CD8-positive, alpha-beta memory T cell (primary cell): ENCODE measurements at places on chromosomes 7 and 10.

- no peak for DNase-seq
These were observed 667.8 kb downstream of the PCDH15 start for GRCh38 chr10:54133203-54133602.

- no peak for DNase-seq
These were observed 1241.7 kb downstream of the REEP3 start for GRCh38 chr10:64762861-64763260.

GRCh38 chr10:102835007-102835482 lies 2.2 kb downstream of the CYP17A1 start:
- peak; percentile 56 for DNase-seq

- DNase-seq, result no peak
These were observed 90.8 kb downstream of the MCU start for GRCh38 chr10:72782649-72783330.

- DNase-seq, result no peak
These were observed 452.7 kb downstream of the GATA3 start for GRCh38 chr10:8507156-8507555.

DNA sequence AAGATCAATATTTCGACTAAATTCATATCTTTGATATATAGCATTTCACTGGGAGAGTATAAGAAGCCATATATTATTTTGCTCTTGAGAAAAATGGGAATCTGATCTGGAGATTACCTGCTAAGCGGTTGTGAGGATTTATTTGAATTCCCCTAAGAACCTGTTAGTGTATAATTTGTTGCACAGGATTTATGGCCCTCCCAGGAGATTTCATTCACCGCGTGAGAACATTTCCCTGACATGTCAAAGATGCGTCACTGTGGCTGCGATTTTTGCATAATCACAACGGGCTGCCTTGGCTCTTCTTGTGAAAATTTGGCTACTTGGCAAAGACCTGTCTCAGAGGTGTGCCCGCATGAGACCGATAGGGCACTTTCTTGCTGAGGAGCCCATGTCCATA lies 184.7 kb upstream of the PFKP start:
- DNase-seq, result no peak

DNA sequence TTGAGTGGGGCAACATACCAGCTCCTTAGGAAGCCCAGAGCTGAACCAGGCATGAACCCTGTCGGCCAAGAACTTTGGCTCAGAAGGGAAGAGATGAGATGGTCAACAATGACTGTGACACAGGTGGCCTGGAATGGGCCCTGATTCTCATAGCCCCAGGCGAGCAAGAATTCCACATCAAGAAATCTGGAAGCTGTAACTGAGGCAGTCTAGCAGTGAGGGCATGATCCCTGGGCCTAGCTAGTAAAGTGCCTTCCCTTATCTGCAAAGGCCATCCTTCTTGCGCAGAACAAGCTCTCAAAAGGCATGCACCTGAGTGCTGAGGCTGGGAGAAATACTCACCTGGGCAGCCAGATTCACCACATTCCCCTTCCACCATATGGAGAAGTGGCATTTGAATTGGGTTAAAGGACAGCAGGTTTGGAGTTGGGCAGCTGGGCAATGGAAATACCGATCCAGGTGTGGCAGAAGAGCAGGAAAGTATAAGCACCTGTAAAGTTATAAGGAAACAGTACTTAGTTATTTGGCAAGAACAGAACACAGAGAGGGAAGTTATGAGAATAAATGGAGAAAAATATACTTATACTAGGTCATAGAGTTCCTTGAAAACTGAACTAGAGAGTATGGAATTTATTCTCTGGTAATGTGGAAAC lies 78.6 kb upstream of the CAPZA2 start:
- DNase-seq, result no peak

GRCh38 chr7:48471196-48471595 lies 299.9 kb downstream of the ABCA13 start:
- no peak for DNase-seq

DNA sequence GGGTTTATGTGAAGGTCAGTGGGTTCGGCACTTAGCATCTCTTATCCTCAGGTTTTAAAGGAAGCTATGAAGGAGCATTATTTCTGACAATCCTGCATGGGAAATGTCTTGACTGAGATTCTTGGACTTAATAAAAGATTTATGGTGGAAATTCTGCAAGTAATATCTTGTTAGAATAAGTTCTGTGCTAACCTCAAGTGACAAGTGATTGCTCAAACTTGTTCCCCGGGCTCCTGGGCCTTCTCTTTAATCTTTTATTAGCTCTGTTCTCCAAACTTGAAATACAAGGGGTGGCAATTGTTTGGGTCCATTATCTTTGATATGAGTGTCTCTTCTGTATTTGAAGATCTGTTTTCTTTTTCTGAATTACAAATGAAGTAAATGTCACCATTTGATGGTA lies 140.6 kb upstream of the CTBP2 start:
- DNase-seq, result no peak

GRCh38 chr7:30559611-30560010 lies 35.1 kb upstream of the GARS1 start:
- no peak for DNase-seq

GRCh38 chr7:3197567-3198213 lies 103.4 kb upstream of the SDK1 start:
- DNase-seq, result no peak

DNA sequence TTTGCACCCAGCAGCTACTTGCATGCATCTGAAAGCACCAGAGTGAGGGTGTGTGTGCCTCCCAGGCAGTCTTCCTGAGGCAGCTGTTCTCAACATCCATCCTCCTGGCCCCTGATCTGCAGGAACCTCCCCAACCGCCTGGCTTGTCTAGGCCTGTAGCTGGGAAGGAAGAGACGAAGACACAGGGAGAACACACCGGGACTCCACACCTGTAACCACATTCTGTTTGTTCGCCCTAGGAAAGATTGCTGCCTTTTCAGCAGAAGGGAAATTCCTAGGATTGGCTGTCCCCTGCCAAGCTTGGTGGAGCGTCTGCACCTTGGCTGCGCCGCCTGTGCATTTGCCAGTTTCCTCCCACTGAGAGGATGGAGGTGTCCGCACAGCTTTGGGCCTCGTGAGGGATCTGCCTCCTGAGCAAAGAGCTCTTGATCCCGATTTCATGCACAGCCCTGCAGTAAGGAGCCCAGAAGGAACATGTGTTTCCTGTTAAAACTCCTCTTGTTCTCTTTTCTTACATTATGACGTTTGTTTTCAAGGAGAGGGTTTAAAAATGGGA lies 154.6 kb downstream of the TPST1 start:
- no peak for DNase-seq

GRCh38 chr7:99897322-99898022 lies 20.6 kb upstream of the OR2AE1 start:
- no peak for DNase-seq

GRCh38 chr10:18659819-18660535 lies 746 bp downstream of the ARL5B start:
- DNase-seq, result no peak

DNA sequence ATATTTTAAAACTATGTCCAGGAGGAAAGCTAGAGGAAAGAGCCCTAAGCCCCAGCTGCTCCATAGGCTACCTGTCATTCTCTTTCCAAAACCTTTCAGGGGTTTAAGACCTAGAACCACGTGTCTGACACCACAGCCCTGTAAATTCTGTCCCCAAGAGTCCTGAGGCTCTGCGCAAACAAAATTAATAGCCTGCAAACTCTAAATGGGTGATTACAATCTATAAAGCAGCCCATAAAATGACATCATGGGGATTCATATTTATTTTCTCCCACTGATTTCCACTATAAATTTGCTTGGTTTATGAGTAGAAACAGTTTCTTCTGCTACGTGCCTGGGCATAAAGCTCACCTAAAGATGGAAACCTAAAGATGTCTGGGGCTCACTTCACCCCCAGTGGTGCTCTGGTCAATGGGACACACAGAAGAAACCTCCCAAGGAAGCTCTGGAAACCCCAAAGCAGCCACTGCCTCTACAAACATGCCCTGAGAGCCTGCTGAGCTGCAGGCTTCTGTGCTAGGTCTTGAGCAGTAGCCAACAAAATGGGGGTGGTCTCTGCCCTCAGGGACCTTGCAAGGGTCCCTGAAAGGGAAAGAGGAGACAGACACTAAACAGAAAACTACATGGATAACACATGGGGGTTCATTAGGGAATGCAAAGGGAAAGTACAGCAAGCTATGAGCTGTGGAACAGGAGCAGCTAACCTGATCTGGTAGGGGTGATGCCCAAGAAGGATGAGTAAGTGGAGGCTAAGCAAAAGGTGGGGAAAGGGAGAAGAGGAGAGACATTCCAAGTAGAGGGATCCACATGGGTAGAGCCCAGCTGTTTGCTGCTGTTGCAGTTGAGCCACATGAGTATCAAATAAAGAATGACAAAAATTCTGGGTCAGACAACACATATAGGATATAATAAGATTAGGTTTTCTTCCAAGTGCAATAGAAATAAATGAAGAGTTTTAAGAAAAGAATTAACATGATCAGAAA lies 331.7 kb downstream of the KCNMA1 start:
- no peak for DNase-seq

GRCh38 chr7:32958046-32959025 lies 1.1 kb downstream of the FKBP9 start:
- DNase-seq, result no peak

GRCh38 chr10:132634241-132634946 lies 96.8 kb downstream of the INPP5A start:
- peak; percentile 29 for DNase-seq

GRCh38 chr10:6729861-6730344 lies 149.8 kb upstream of the PRKCQ start:
- no peak for DNase-seq

DNA sequence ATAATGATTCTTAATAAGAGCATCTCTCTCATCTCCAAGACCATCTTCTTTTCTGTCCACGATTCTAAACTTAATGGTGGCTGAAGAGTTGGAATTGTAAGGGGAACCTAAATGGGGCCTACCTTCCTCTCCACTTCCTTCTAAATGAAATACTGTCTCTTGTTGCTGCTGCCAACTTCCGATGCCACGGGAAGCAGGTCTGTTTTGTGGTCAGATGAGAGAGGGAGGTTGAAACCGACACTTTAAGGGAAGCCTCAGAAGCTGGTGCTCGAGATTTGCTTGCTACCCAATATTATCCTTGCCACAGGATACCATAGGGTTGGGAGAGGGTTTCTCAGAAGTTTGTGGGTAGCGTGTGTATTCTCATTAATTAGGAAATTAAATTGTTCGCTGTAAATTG lies 464.1 kb downstream of the SUGCT start:
- no peak for DNase-seq

GRCh38 chr10:116112232-116113231 lies 160.5 kb downstream of the GFRA1 start:
- no peak for DNase-seq

- no peak for DNase-seq
These were observed 23.5 kb downstream of the HEPACAM2 start for GRCh38 chr7:93202594-93203250.

DNA sequence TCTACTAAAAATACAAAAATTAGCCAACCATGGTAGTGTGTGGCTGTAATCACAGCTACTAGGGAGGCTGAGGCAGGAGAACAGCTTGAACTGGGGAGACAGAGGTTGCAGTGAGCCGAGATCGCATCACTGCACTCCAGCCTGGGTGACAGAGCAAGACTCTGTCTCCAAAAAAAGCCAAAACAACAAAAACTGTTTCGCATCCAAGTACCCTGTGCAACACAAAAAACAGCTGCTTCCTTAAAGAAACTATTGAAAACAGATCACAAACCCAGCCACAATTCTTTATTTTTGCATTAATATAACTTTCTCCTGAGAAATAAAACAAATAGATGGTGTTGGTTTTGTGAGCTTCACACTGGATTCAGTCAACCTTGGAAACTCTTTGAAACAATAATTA lies 112.1 kb upstream of the AFAP1L2 start:
- DNase-seq, result no peak

- no peak for DNase-seq
These were observed 867 bp downstream of the ATP6V0E2 start for GRCh38 chr7:149874644-149875028.

DNA sequence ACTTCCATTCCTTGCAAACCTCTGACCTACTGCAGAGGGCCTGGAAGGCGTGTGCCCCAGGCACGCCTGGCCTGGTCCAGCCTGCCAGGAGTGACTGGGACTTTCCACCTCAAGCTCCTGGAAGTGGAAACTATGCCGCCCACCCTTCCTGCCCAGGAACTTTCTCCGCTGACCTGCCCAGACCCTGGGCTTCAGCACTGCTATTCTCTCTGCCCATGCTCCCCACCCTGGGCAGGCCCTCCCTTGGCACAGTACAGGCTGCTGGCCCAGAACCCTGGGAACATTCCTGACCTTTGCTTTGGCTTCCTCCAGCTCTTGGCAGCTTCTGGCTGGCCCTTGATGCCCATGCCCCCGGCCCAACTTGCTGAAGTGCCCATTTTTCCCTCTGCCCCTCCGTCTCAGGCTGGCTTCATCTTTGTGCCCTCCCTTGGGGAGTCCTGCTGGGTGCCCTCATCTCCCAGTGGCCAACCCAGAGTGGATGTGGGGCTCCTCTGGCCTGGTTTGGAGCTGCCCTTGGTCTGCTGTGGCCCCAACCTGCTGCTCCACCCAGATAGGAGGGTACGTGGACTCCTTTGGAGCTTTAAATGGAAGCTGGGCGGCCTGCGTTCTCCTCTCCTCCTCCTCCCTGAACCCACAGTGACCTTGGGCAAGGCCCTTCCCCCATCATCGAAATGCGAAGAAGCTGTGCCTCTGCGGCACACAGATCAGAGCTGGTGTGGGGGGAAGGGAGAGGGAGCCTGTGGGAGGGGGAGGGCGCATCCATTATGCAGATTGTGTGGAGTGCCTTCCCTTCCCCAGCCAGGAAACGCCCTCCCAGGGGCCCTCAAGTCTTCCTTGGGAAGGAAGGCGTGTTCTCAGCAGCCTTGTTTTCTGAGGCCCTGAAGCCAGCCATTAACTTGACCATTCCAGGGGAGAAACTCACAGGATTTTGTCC lies 3.4 kb downstream of the MMRN2 start:
- peak; percentile 23 for DNase-seq

- no peak for DNase-seq
These were observed 35.6 kb downstream of the GET4 start for GRCh38 chr7:911791-912480.

DNA sequence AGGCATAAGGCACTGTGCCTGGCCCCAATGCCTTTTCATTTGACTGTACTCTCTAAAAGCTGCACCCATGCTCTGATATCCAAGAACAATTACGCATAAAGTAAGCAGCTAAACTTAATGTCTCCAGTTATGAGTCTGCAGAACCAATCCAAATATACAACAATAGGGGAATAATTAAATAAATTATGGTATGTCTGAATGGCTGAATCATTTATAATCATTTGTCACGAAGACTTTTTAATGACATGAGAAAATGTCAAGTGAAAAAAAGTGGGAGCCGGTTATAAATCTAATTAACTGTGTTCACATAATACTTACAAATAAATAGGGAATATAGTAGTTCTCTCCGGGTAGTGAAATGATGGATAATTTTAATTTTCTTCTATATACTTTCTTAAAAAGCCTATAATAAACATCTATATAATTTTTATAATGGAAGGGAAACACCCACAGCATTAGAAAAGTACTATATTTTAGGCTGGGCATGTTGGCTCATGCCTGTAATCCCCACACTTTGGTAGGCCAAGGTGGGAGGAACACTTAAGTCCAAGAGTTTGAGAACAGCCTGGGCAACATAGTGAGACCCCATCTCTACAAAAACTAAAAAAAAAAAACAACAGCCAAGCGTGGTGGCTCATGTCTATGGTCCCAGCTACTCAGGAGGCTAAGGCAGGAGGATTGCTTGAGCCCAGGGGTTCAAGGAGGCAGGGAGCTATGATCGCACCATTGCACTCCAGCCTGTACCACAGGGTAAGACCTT lies 14.2 kb downstream of the SLC37A3 start:
- no peak for DNase-seq
